ENCODE measurements at places on chromosomes 13 and 19.

- no peak for DNase-seq
These were observed 34.9 kb upstream of the DCLK1 start for GRCh38 chr13:36166046-36166445.

GRCh38 chr13:97223711-97224541 is 1.8 kb downstream of the MBNL2 start:
- DNase-seq = peak; percentile 58

DNA sequence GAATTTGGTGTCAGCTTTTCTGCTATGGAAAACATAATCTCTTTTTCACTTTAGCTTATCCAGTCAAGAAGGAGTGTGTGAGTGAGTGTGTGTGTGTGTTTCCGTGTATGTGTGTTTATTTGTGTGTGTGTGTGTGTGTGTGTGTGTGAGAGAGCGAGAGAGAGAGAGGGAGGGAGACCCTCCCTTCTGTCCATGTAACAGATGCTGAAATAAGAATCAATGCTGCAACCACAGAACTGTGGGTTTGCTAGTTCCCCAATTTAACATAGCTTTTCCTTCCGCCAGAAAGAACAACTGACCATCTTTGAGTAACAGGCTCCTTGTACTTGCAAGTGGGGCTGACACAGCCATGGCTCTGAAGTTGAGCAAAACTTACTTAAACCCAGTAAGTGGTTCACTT is 5.2 kb downstream of the LCP1 start:
- DNase-seq = no peak

- no peak for DNase-seq
These were observed 1000.2 kb upstream of the ATXN8OS start for GRCh38 chr13:69107436-69107835.

DNA sequence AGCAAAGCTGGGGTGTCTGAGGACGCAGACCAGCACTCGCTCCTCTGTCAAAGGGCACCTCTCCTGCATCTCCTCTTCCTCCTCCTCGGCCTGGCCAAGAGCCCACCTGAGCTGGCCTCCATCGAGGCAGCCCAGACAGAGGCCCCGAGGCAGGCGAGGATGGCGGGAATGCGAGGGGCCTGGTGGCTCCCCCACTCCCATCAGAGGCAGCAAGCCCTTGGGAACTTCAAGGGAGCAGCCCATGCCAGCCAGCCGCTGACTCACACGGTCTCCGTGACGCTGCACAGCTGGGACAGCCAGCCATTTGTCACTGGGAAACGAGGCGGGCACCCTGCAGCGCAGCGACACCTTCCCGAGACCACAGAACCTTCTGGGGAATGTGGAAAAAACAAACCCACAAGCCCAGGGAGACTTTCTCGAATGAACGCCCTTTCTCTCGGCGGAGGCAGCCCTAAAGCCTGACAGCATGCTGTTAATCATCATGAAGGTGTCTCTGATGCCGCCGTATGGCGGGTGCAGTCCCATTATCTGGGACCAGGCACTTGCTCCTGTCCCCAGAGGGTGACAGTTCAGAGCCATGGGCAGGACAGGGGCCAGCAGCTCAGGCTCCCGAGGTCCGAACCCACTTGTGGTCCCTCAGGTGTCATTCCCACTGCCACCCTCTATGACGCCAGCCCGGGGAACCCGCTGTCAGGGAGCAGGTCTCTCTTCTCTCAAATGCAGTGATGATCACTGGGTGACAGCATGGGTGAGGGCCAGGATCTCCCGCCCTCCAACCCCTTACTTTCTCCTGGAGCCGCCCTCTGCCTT is 53.0 kb downstream of the PEPD start:
- peak; percentile 41 for DNase-seq

DNA sequence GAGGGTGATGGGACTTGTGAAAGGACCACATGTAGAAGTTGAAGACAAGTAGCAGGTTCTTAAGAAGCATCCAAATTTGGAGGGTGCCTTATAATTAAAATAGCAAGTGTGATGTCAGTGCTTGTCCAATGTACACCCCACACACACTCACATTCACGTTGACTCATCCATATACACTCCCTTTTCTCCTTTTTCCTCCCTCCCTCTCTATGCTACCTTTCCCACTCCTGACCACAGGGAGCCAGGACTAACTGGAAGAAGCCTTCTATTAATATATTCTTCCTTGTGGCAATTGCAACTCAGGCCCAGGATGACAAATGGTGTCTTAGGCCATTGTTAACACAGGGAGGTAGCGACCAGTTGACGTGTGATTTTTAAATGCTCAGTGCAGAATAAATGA is 16.3 kb upstream of the GPR183 start:
- DNase-seq = no peak

- no peak for DNase-seq
These were observed 113.9 kb upstream of the UBL3 start for GRCh38 chr13:29964181-29964845.

DNA sequence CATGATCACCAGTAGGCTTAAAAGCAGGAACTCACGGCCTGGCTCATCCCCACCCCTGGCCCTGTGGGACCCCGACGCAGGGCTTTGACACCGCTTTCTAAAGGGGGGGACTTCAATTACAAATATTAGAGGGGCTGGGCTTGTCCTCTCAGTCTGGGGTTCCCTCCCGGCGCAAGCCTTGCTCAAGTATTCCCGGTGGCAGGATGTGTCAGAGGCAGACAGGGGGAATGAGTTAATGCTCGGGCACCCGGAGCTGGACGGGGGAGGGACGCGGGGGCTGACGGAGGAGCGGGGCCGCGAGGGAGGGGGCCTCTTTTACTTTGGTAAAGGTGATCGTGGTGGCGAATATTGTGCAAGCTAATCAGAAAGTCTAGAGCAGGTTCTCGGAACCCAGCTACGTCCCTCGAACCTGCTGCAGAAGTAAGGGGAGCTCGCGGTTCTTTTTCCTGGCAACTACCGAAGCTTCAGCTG is 1.1 kb downstream of the FGF14 start:
- no peak for DNase-seq

- no peak for DNase-seq
These were observed 1047.5 kb upstream of the SPRY2 start for GRCh38 chr13:81388400-81388799.

DNA sequence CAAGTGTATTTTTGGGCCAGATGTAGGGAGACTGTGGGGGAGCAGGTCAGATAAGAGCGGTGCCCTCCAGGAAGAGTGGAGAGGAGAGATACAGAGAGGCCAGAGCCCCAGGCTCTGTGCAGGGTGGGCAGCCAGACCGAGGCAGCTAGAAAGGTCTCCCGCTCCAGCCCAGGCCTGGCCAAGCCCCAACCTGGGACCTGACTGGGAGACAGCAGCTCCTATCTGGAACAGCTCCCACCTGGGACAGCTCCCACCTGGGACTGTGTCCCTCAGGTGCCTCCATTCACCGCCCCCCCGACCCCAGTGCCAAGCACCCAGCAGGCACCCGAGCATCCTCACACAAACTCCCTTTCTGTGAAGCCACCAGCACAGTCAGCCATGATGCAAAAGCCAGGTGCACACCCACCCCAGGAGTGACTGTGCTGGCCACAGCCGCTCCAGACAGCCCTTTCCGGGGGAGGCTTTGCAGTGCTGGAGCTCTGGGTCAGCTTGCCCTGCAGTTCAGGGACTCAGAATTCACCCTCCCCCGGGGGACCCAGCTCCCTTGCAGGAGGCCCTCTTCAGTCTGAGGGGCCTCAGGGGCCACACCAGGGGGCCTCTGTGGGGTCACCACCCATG is 2.1 kb upstream of the GRTP1 start:
- peak; percentile 43 for DNase-seq

DNA sequence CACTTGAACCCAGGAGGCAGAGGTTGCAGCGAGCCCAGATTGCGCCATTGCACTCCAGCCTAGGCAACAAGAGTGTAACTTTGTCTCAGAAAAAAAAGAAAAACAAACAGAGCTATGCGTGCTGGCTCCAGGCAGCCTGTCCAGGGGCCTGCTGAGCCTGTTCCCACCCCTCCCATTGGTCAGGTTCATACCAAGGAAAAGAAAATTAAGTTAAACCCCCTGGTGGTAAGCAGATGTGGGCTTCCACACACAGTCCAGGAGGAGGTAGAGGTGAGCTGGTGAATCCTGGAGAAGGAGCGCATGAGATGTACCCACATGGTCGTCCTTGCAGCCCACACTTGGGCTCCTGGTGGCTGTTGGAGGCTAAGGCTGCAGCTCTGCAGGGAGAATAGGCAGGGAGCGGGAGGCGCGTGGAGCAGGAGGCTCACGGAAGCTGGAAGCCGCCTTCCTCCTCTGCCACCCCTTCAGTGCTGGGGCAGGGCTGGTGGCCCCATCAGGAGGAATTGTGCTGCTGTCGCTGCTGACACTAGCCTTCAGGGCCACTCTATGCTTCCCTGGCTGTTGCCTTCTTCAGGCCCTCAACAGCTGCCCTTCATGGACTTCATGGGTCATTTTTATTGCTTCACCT is 10.5 kb upstream of the CHAMP1 start:
- DNase-seq = no peak

GRCh38 chr13:105799155-105799554 is 736.3 kb downstream of the EFNB2 start:
- DNase-seq = no peak

- DNase-seq = no peak
These were observed 32.3 kb downstream of the COL4A1 start for GRCh38 chr13:110274687-110275086.

GRCh38 chr19:15397236-15397635 is 17.6 kb upstream of the AKAP8 start:
- no peak for DNase-seq

- no peak for DNase-seq
These were observed 776 bp downstream of the DNAJC3 start for GRCh38 chr13:95677564-95678266.

DNA sequence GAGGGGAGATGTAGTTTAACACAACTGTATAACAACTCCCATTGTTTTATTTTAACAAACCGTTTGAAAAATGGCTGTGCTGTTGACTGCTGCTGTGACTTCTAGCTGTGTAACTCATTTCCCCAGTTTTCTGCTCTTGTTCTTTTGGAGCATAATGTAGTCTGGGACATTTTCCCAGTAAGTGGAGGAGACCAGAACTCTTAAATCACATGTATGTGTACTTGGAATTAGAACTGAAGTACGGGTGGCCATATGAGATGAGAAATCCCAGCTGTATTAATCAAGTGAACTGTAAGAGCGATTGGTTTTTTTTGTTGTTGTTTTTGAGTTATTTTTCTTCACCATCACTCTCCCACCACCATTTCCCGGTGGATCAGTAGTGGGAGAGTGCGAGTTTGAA is 49.4 kb upstream of the RNF113B start:
- DNase-seq = no peak

GRCh38 chr13:71274923-71275608 is 591.9 kb downstream of the DACH1 start:
- no peak for DNase-seq

GRCh38 chr13:41028051-41028450 is 8.9 kb upstream of the ELF1 start:
- DNase-seq = no peak

- DNase-seq = no peak
These were observed 97.9 kb downstream of the MTUS2 start for GRCh38 chr13:28918030-28918429.

DNA sequence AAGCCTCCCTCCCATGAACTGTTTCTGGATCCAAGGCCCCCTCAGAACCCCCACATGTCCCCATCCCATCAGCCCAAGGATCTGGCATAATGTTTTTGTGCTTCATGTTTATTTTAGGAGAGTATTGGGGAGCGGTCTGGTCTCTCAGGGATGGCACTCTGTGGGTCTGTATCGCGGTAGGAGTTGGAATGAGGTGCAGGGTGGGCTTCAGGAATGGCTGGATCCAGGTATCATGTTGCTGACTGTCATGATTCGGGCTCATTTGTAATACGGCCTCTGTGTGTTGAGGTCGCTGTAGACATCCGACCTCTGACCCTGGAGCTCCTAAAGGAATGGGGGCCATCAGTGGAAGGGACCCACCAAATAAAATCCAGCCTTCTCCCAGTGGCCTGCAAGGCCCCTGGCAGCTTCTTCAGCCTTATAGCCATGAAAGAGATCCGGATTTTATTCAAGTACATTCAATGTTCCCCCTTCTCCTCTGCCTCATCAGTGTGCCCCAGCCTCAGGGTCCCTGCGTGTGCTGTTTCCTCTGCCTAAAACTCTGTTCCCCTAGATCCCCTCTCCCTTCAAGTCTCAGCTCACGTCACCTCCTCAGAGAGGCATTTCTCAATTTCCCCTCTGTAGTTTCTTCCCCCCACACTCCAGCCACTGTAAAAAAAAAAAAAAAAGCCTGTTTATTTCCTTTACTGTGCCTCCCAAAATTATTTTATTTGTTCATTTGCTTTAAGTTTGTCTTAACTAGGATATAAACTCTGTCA is 2.2 kb downstream of the HCST start:
- DNase-seq = no peak

- no peak for DNase-seq
These were observed 56.2 kb downstream of the LACC1 start for GRCh38 chr13:43935878-43936277.

DNA sequence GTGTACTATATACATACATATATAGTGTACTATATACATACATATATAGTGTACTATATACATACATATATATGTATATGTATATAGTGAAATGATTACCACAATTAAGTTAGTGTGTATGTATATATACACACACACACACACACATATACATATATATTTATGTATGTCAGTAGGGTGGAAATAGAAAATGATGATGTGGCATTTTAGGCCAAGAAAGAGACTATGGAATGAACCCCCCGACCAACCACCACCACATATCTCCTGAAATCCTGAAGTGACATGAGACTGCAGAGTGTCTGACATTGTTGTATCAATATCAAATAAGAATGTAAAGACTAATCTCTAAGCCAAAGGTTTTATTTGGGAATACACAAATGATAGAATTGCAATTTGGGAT is 107.6 kb downstream of the RFC3 start:
- no peak for DNase-seq

GRCh38 chr19:40510526-40511115 is 43.8 kb downstream of the SPTBN4 start:
- no peak for DNase-seq

DNA sequence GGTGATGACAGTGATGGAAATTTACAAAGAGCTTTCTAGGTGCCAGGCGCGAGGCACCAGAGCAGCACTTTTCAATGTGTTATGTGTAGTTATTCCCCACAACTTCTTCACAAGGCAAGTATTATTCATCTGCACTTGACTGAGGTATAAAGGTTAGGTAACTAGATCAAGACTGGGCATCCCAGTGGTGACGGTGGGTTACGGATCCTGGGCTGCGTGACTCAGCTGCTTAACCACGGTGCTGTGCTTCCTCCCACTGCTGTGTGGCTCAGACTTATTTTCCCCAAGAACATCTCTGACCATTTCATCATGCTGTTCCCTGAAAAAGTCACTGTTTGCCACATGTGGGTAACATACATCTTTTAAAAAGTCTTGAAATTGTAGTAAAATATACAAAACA is 19.3 kb downstream of the EDDM13 start:
- DNase-seq = no peak

GRCh38 chr19:13918726-13919411 is 12.9 kb downstream of the CC2D1A start:
- DNase-seq = no peak

Data from left lobe of liver (tissue), 2 donors.